GM13977 (cell line): ENCODE measurements at places on chromosomes 6 and 20.

GRCh38 chr6:47032974-47033765 is 9.0 kb downstream of the ADGRF1 start:
- no peak for DNase-seq

GRCh38 chr6:157223021-157223430 is 100.3 kb downstream of the TMEM242 start:
- no peak for DNase-seq

DNA sequence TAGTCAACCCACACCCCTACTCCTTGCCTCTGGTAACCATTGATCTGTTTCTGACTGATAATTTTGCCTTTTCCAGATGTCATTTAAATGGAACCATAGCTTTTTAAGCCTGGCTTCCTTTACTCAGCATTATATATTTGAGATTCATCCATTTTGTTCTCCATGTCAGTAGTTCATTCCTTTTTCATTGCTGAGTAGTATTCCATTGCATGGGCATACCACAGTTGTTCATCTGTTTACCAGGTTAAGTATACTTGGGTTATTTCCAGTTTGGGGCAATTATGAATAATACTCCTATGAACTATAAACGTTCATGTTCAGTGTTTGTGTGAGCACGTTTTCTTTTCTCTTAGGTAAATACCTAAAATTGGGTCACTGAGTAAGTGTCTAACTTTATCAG is 25.1 kb downstream of the FGD2 start:
- DNase-seq = no peak

DNA sequence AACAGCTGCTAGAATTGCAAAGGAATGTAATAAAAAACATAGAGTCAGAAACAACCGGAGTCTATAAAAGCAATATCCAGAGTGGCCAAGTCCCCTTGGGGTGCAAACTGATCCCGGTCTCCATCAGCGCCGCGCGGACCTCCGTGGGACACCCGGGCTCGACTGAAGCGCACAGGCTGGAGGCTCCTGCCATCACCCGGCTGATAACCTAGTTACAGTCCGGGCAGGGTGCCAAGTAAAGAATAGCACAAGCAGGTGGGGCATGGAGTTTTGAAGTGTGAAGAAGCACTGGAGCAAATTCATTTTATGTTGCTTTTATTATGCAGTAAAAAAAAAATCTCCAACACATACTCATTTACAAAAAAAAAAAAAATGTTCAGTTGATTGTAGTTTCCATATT is 205.1 kb upstream of the GMDS start:
- DNase-seq = no peak

- DNase-seq = no peak
These were observed 10.3 kb upstream of the RNF24 start for GRCh38 chr20:4025679-4026078.

- DNase-seq = no peak
These were observed 63.0 kb upstream of the RIN2 start for GRCh38 chr20:19695081-19695480.

- no peak for DNase-seq
These were observed 137.8 kb downstream of the FOXC1 start for GRCh38 chr6:1747531-1747930.

DNA sequence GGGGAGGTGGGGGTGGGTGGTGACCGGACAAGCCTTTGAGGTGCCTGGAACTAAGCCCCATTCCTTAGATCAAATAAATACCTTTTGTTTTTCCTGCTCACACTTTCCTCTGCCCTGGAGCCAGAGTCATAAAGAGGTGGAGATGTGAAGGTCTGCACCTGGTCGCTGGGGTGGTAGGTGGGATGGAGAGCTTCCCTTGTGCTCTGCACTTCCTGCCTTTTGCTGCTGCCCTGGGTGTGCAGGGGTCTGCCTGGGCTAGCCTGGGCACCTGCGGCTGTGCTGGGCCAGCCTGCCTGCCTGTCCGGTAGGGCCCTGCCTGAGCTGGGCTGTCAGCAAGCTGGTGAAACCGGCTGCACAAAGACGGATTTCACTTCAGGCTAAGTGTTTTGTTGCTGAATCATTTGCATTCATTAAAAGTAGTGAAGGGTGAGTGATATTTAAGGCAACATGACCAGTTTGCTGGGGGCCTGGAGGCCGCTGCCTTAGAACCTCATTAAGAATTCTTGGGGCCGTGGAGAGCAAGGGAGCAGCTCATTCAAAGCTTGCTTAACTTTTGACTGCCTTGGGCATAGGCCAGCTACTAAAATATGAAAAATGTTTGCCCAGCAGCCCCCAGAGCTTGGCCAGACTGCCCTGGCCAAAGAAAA is 20.5 kb downstream of the PTK7 start:
- DNase-seq = no peak

- no peak for DNase-seq
These were observed 187.6 kb downstream of the SOX4 start for GRCh38 chr6:21781128-21781527.
